ENCODE measurements at places on chromosomes 7 and 10. TPM values are rescaled to one million over a fixed set of nuclear protein-coding genes. Genes with fewer than 3 reads are reported as not detected.

Gene OLAH
- total RNA-seq: 0.34 TPM

Gene PLCE1
- 0.19 TPM for total RNA-seq

Gene AKR1C3
- 0.63 TPM for total RNA-seq

Gene HTR7
- 0.58 TPM for total RNA-seq

Gene WNT8B
- not detected for total RNA-seq

Gene DNAH11
- 3.4 TPM for total RNA-seq

Gene IFIT3
- 47.2 TPM for total RNA-seq

Gene AZGP1
- not detected for total RNA-seq

Gene ETV1
- 15.2 TPM for total RNA-seq

Gene CPA2
- not detected for total RNA-seq
